PC-9 (cell line): ENCODE measurements at places on chromosomes 4 and X.

- H3K27me3 ChIP-seq: no peaks in the 10 kb centered on the region
- peaks cover 6% of the 10 kb centered on the region; the same call in 1 of the 2 replicates for H3K36me3 ChIP-seq
- no peak overlapping the region for H3K27ac ChIP-seq
- peaks cover 5% of the 10 kb centered on the region; the same call in 1 of the 2 replicates for H3K4me1 ChIP-seq
Observed at GRCh38 chrX:101415180-101416145, 7.4 kb downstream of the HNRNPH2 start.

DNA sequence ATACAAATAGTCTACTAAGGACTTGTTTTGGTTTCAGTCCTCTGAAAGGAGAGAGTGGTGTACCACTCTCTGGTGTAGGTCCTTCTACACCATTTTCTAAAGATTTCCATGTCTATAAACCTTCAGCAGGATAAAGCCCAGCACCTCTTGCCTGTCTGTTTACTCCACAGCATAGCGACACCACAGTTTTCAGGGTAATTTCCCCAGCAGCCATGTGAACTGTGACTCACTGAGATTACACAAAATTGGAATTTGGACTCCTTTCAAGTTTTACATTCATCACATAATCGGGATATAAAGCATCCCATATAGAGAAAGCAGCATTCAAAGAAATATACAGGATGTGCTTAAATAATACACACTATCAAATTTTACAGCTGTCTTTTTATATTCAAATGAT lies 229.6 kb downstream of the PRDM5 start:
- no peaks in the 10 kb centered on the region for H3K27me3 ChIP-seq
- H3K4me1 ChIP-seq: no peaks in the 10 kb centered on the region
- H3K36me3 ChIP-seq: no peaks in the 10 kb centered on the region

- DNase-seq: no peak
- H3K4me1 ChIP-seq: no peaks in the 10 kb centered on the region
- no peaks in the 10 kb centered on the region for H3K36me3 ChIP-seq
- H3K4me3 ChIP-seq: no peak overlapping the region
Observed at GRCh38 chr4:31660916-31661315, 940.7 kb downstream of the PCDH7 start.

DNA sequence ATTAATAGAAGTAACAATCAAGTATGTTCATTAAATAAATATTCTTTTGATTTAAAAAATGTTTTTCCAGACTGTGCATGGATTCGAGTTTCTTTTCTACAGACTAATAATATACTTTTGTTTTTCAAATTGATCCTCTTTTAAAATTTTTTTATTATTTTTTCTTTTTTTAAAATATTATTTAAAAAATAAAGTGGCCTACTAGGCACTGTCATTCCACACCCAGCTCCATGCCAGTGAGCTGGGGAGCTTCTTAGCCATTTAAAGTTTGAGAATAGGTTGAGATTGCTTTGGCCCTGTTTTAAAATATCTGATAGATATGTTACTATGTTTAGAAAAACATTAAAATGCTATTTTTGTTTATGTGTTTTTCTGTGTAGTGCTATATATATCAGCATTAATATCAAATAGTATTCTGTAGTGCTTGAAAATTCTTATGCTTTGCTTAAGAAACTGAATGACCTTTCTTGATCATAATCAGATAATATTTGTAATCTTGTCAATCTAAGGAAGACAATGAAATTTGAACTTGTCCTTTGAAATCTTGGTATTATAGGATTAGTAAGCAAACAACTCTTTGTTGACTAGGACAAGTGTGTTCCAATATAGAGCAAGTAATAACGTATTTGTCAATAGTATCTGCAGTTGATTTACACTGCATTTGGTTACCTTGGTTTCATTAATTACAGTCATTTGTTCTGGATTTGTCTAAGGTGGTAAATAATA lies 12.6 kb downstream of the PCDH10 start:
- H3K4me1 ChIP-seq: no peaks in the 10 kb centered on the region
- H3K27ac ChIP-seq: no peak overlapping the region
- H3K36me3 ChIP-seq: no peaks in the 10 kb centered on the region
- no peak overlapping the region for H3K4me3 ChIP-seq
- no peaks in the 10 kb centered on the region for H3K27me3 ChIP-seq

- no peak overlapping the region for H3K4me3 ChIP-seq
- no peak for DNase-seq
- H3K27ac ChIP-seq: no peak overlapping the region
Observed at GRCh38 chrX:39309721-39310152, 508.5 kb downstream of the MID1IP1 start.

DNA sequence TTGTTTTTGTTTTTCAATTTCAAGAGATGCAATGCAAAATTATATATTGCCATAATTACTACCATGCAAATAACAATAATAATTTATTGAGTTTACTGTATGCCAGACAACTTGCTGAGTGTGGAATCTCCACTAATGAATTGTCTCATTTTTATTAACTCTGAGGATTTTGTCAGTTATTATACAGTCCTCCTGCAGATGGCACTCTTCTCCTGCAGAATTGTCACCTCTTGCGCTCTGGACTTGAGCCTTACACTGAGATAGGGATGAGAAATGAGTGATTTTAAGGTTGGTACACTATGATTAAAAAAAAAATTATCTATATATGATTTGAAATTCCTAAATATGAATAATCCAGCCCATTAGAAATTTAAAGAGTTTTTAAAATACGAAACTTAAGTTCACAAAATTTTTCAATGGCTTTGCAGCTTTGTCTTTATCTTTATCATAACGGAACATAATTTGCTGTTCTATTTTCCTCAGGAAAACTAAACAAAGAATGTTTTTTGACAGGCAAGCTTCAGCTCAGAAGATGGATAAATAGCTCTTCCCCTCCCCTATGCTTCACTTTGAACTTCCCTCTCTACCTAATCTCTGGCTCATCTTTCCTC lies 12.7 kb upstream of the PAQR3 start:
- no peaks in the 10 kb centered on the region for H3K36me3 ChIP-seq
- H3K27me3 ChIP-seq: no peaks in the 10 kb centered on the region
- H3K4me3 ChIP-seq: no peak overlapping the region
- H3K27ac ChIP-seq: no peak overlapping the region

DNA sequence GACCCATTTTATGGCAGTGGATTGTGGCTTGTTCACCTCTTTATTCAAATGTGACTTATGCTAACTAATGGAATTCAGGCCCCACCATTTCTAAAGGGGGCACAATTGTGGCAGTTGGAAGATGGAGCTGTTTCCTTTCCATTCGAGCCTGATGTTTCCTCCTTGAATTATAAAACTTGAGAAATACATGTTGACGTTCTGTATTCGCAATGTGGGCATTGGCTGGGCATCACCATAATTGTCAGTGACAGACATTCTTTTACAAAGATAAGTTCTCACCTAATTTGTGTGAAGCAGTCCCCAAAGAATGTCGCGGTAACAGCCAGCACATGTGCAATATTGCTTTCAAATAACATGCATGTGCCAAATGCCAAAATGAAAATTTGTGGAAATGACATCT lies 1070.2 kb upstream of the TENM3 start:
- H3K4me3 ChIP-seq: no peak overlapping the region
- no peaks in the 10 kb centered on the region for H3K4me1 ChIP-seq
- no peaks in the 10 kb centered on the region for H3K36me3 ChIP-seq
- H3K27ac ChIP-seq: no peak overlapping the region
- no peak for DNase-seq
- no peaks in the 10 kb centered on the region for H3K27me3 ChIP-seq

DNA sequence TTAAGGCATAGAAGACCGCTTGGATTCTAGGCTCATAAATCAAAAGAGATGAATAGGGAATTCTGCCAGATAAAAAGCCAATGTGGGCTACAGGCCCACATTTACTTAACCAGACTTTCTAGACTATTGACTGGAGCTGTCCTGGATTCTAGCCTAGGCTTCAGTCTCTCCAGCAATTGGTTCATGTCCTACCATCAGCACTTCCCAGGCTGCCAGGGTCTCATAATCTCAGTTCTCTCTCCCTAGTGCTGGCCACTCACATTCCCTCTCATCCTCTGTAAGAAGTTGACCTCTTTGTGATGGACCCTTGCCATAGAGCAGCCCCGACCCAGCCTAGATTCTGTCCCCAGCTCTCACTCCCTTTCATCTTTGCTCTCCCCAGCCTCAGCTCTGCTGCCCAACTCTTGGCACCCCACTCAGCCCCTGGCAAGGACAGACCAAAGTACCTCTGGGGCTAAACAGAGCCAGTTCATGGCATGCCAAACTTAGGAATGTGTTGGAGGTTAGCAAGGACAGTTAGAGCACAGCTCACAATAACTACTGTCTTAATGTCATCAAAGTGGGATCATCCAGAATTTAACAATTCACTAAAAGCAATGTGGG lies 396.2 kb downstream of the INPP4B start:
- peaks cover 11% of the 10 kb centered on the region; the same call in 1 of the 2 replicates for H3K36me3 ChIP-seq
- H3K4me1 ChIP-seq: no peaks in the 10 kb centered on the region
- DNase-seq: no peak
- H3K4me3 ChIP-seq: no peak overlapping the region

- no peaks in the 10 kb centered on the region for H3K27me3 ChIP-seq
- DNase-seq: no peak
- no peak overlapping the region for H3K4me3 ChIP-seq
- H3K36me3 ChIP-seq: no peaks in the 10 kb centered on the region
- H3K4me1 ChIP-seq: no peaks in the 10 kb centered on the region
Observed at GRCh38 chr4:94325835-94326234, 16.8 kb downstream of the HPGDS start.

GRCh38 chr4:6327220-6327917 lies 57.7 kb downstream of the WFS1 start:
- no peaks in the 10 kb centered on the region for H3K36me3 ChIP-seq
- 0 out of 2 replicates have a peak, but pooled peaks cover 3% of the 10 kb centered on the region for H3K4me1 ChIP-seq
- H3K4me3 ChIP-seq: no peak overlapping the region
- no peak for DNase-seq
- no peak overlapping the region for H3K27ac ChIP-seq
- no peaks in the 10 kb centered on the region for H3K27me3 ChIP-seq

GRCh38 chrX:104098919-104099318 lies 13.4 kb upstream of the ZCCHC18 start:
- H3K27me3 ChIP-seq: peaks cover 40% of the 10 kb centered on the region
- H3K4me1 ChIP-seq: no peaks in the 10 kb centered on the region
- H3K4me3 ChIP-seq: no peak overlapping the region
- no peaks in the 10 kb centered on the region for H3K36me3 ChIP-seq

GRCh38 chr4:177118596-177118995 lies 191.1 kb upstream of the NEIL3 start:
- no peak overlapping the region for H3K4me3 ChIP-seq
- H3K4me1 ChIP-seq: no peaks in the 10 kb centered on the region
- no peaks in the 10 kb centered on the region for H3K36me3 ChIP-seq
- no peak for DNase-seq
- H3K27ac ChIP-seq: no peak overlapping the region
- H3K27me3 ChIP-seq: no peaks in the 10 kb centered on the region

- H3K36me3 ChIP-seq: no peaks in the 10 kb centered on the region
- H3K4me1 ChIP-seq: peaks cover 6% of the 10 kb centered on the region
- H3K4me3 ChIP-seq: no peak overlapping the region
- H3K27me3 ChIP-seq: no peaks in the 10 kb centered on the region
- peak; percentile 22 for DNase-seq
Observed at GRCh38 chrX:150162141-150162540, 201.0 kb upstream of the MAMLD1 start.

DNA sequence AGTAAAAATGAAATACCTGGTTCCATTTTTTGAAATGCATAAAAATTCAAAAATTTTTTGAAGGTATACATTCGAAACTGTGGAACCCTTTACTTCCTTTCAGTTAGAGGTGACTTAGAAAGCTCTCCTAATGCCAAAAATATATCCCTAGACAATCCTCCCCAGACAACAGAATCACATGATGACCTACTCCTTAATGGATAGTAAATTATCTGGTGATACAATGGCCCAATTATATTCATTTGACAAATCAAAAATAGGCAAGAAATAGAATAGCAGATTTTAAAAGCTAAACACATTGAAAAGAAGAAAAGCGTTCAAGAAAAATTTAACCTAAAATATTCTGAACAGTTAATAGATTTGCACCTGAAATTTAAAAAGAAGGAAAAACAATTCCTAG lies 3.5 kb upstream of the UGT2A2 start:
- no peaks in the 10 kb centered on the region for H3K27me3 ChIP-seq
- DNase-seq: no peak
- H3K36me3 ChIP-seq: no peaks in the 10 kb centered on the region
- no peak overlapping the region for H3K4me3 ChIP-seq
- no peak overlapping the region for H3K27ac ChIP-seq

DNA sequence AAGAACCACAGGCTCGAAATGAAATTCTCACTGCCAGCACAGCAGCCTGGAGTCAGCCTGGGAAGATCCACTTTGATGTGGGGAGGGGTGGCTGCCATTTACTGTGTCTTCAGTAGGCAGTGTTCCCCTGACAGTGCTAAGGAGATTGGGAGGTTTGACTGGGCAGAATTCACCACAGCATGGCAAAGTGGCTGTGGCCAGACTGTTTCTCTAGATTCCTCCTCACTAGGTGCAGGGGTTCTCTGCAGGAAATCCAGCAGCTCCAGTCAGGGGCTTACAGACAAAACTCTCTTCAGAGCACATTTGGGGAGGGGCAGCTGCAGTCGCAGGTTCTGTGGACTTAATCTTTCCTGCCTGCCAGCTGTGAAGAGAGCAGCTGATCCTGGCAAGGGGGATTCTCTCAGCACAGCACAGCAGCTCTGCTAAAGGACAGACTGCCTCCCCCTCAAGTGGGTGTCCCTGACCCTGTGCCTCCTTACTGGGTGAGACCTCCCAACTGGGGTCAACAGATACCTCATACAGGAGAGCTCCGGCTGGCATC lies 1174.0 kb downstream of the RAPGEF2 start:
- H3K4me3 ChIP-seq: no peak overlapping the region
- no peaks in the 10 kb centered on the region for H3K36me3 ChIP-seq
- H3K27me3 ChIP-seq: no peaks in the 10 kb centered on the region
